T-helper 9 cell (primary cell): ENCODE measurements at places on chromosomes 7 and 10.
A peak's percentile ranks its signal among the peaks of the same experiment; 100 is the strongest.

DNA sequence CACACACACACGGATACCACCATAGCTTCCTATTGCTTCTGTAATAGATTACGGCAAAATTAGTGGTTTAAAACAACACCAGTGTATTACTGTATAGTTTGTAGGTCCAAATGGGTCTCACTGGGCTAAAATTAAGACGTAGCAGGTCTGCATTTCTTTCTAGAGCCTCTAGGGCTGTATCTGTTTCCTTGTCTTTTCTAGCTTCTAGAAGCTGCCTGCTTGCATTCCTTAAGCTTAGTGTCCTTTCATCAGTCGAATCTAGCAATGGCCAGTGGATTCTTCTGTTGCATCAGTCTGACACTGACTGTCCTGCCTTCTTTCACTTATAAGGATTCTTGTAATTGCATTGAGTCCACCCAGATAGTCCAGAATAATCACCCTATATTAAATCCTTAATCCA lies 882.3 kb downstream of the PCDH15 start:
- no peak for DNase-seq

- no peak for DNase-seq
Observed at GRCh38 chr10:69119896-69120295, 4.1 kb upstream of the VPS26A start.

- no peak for DNase-seq
Observed at GRCh38 chr10:119706521-119707278, 19.1 kb upstream of the INPP5F start.

- DNase-seq, result no peak
Observed at GRCh38 chr10:3963191-3963673, 178.2 kb upstream of the KLF6 start.

GRCh38 chr7:50629238-50629901 lies 64.2 kb upstream of the DDC start:
- DNase-seq, result no peak

GRCh38 chr7:129225931-129226572 lies 1.2 kb downstream of the AHCYL2 start:
- no peak for DNase-seq

DNA sequence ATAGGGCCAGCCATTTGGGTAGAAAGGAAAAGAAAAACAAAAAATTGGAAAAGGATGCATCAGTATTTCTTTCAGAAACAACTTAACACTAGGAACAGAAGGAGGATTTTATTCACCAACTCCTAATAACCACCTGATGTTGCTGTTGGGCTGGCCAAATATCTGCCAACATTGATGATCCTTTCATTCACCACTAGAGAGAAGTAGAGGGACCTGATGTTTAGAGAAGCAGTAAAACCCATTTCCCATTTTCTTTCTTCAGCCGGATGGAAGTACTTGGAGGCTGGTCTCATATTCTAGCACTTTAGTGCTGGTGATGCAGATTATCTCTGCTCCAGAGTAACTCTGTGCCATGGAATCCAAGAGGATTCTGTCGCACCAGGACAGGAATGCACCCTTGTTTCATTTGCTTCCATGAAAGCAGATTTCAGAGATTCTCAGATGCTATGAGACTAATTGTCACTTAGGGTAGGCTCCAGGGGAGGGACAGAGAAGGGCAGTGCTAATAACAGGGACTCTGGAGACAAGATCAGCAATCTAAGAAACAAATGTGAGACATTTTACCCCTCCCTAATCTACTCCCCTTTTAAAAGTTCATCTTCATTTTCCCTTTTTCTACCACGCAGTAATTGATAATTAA lies 3.1 kb downstream of the KLLN start:
- DNase-seq, result no peak

DNA sequence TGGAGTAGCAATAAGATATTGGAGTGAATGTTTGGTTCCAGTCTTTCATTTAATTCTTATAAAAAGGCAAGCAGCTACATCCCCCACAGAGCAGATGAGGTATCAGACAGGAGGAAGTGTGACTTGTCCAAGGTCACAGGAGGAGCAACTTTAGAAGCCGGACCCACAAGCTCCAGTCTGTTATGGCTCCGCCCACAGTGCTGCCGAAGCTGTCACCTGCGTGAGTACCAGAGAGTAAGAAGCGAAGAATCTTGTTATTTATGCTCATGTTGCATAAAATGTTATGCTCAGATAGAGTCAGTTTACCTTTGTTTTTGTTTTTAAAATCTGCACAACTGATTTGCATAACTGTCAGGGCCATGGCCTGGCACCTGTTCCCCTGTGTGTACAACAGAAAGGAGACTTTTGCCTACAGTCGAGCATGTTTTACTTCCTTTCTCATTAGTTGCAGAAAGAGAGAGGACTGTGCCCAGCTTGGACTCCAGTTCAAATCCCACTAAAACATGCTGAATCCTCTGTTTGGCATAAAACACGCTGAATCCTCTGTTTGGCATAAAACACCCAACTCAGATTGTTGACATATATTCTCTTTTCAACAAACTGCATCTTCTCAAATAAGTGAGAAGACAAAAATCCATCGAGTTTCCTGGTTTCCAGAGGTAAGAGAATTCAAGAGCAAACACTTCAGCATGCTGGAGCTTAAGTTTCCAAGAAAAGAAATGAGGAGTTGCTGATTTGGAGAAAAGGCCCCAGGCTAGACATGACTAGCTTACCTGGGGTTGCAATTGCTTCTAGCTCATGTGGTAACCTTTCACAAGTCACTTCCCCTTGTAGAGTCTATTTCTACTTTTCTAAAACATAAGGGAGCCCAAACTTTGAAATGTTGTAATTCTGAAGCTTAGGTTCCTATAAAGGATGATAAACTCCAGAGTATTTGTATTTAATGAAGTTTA lies 409.8 kb upstream of the ZMIZ1 start:
- no peak for DNase-seq

- no peak for DNase-seq
Observed at GRCh38 chr7:143422033-143422432, 13.4 kb upstream of the EPHA1 start.

DNA sequence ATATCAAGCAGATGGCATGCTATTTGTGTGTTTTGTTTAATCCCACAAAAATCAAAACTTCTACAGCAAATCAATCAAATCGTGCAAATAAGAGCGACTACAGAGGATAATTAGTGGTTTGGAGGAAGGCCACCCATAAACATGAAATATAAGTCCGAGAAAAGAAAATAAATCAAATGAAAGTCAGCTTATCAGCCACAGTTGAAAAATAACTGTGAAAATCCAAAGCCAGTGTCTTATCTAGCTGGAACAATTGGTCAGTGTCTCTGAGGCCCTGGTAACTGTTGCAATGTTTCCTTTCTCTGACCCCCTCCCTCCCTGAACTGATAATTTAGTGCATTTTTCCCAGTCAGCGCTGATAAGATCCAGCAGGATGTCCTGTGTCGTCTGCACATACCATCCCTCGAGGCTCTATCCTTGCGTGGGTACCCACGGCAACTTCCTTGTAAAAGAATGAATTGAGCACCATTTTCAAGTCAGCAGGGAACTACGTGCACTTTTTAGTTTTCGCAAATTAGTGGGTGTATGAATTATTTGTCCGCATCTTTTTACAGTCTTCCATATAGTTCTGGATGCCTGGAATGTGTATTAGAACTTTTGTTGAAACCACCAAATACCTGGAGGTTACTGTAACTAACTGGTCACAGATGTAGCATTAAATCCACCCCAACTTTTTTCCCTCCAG lies 10.8 kb upstream of the JCAD start:
- no peak for DNase-seq

- no peak for DNase-seq
Observed at GRCh38 chr10:52633266-52633665, 139.3 kb downstream of the MBL2 start.

DNA sequence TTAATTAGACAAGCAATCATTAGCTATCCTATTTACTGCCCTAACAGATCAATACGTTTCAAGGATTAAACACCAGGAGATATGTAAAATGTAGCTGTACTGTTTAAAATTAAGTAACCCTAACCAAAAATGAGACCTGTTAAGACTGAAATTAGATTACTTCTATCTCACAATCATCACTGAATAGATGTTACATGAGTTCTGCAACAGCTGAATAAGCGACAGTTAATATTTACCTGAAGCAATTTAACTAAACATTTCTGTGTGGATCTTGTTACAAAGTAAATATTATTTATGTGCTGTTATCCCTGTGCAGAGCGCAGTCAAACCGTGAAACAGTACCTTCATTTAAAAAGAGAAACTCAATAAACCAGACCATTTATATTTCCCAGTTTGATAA lies 122.5 kb downstream of the RELN start:
- no peak for DNase-seq

GRCh38 chr10:101828766-101829551 lies 10.7 kb upstream of the OGA start:
- DNase-seq, result no peak

DNA sequence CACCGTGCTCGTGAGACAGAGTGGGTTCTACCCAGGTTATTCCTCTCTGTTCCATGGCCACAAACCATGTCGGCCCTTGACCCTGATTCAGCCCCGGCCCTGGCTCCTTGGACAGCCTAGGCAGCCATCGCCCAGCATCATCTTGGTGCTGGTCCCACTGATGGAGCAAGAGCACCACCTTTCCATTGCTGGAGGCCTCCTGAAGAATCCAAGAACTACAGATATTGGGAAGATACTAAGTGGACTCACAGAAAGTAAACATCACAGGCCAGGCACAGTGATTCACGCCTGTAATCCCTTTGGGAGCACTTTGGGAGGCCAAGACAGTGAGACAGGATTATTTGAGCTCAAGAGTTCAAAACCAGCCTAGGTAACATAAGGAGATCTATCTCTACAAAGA lies 125.1 kb downstream of the NT5C2 start:
- DNase-seq, result no peak

DNA sequence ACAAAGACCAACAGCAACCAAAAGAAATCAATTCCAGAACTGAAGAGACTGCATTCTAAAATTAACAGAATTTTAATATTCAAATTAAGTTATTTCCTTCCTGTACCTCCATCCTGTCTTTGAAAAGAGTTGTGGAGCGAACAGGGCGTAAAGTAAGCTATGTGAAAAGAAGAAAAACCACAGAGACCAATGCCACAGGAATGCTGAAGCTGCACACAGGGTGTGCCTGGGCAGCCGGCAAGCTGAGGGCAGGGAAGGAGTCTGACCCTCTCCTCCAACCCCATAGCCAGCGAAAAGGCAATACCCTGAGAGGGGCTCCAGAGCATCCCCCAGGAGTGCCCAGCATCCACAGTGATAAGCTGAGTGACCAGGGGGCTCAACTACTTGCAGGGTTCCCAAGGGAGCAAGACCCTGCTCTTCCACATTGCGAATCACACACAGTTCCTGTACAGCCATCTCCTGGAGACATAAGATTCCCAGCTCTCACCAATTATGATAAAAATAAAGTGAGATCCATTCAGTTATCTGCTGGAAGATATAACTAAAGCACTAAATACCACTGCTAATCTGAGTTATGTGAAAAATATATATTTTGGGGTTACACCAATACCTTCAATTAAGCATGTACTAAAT lies 93.8 kb downstream of the PARD3 start:
- no peak for DNase-seq

DNA sequence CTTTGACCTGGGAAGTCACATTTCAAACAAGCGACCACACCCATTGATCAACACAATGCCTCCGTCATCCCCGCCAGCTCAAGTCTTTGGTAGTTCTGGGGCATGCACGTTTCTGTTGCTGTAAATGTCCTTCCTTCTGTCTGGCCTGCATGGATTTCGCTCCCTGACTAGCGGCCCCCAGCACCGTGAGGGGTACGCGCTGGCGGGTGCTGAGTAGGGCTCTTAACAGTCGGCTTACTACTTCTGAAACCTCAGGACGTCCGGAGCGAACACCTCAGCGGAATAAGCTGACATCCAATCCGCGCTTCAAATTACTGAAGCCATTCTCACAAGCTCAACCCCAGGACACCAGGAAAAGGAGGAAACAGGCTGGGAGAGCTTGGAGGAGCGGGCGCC lies 505 bp downstream of the NUDCD3 start:
- DNase-seq, result peak; percentile 26

DNA sequence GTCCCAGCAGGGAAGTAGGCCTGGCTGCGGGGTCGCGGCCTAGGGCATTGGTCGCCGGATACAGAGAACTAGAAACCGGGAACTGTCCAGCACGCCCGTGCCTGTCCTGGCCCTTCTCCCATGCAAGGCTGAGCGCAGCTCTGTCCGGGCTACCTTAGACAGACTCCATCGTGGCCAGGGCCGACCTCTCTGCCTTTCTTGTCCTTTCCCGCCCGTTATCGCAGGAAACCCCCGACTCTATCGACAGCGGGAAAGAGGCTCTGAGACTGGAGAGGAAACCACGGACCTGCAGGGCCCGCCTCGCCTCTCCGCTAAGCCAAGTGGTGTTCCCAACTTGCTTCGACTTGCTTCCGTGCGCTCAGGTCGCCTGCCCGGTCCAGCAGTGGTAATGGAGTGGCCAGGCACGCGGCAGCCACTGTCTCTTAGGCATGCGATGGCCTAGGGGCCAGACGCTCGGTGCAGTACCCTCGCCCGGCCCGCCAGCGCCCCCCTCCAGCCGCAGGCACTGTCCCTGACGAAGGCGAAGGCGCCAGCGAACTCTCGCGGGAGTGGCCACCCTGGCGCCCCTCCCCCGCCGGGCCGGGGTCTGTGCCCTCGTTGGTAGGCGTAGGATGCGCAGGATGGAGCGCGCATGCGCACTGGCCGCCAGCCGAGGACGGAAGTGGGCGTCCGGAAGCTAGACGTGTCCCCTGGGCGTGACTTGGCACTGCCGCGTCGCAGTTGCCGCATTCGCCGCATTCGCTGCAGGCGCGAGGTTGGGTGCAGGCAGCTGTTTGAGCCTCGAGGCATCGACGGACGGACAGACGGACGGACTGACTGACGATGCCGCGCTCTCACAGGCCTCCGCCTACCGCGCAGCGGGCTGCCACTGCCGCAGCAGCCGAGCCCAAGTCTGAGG lies 54.4 kb downstream of the MCMBP start:
- no peak for DNase-seq

DNA sequence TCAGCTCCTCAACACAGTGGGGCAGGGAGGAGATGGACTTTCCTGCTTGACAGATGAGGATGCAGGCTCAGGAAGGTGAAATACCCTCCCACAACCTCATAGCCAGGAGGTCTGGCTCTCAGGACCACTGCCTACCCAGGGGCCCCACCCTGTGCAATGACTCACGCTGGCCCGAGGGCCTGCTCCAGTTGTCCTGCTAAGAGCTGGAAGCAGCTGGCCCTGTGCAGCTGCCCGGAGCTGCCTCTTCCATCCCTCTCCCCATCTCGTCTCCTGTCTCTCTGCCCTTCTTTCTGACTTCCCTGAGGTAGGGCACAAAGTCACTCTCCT lies 123.9 kb downstream of the ZMIZ1 start:
- no peak for DNase-seq

DNA sequence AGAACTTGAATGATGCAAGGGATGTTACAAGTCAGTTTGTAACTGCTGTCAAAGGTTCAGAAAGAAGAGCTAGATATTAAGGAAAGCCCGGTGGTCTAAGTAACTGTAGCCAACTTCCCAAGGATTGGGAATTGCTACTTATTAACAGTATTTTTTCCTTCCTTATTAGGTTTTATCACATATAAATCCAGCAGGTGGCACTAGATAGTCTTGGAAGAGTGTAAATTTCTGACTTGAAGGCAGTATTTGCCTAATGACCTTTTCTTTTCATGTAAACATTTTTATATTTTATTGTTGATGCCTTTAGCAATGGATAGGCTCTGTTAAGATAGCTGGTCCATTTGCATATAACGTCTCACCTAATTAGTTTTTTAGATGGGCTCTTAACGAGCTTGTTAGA lies 51.2 kb downstream of the ANLN start:
- no peak for DNase-seq
